ENCODE measurements at places on chromosomes 1 and 21. TPM values are rescaled to one million over a fixed set of nuclear protein-coding genes. Genes with fewer than 3 reads are reported as not detected.

PDIK1L gene
- 4.6 TPM for total RNA-seq

C1orf141 gene
- not detected for total RNA-seq

CD1E gene
- not detected for total RNA-seq

SPRR3 gene
- not detected for total RNA-seq

CHAF1B gene
- total RNA-seq, result 14.1 TPM

SLAMF7 gene
- total RNA-seq, result not detected

SLC2A5 gene
- 0.04 TPM for total RNA-seq

MARK1 gene
- not detected for total RNA-seq

ATXN7L2 gene
- 2.7 TPM for total RNA-seq

SYPL2 gene
- total RNA-seq, result 0.24 TPM

MYBPHL gene
- 5.7 TPM for total RNA-seq

TIMM17A gene
- total RNA-seq, result 97.8 TPM

ADIPOR1 gene
- total RNA-seq, result 60.0 TPM

RXFP4 gene
- total RNA-seq, result not detected

MYOG gene
- not detected for total RNA-seq

OR2T33 gene
- not detected for total RNA-seq

RAP1GAP gene
- 11.9 TPM for total RNA-seq

FCGR3B gene
- not detected for total RNA-seq

DYNLT4 gene
- total RNA-seq, result 0.77 TPM

RHEX gene
- 1.6 TPM for total RNA-seq

DCST1 gene
- not detected for total RNA-seq

VANGL1 gene
- 9.4 TPM for total RNA-seq

NTNG1 gene
- not detected for total RNA-seq

CCDC24 gene
- total RNA-seq, result 2.2 TPM
